ENCODE measurements at places on chromosomes 16 and 17.

DNA sequence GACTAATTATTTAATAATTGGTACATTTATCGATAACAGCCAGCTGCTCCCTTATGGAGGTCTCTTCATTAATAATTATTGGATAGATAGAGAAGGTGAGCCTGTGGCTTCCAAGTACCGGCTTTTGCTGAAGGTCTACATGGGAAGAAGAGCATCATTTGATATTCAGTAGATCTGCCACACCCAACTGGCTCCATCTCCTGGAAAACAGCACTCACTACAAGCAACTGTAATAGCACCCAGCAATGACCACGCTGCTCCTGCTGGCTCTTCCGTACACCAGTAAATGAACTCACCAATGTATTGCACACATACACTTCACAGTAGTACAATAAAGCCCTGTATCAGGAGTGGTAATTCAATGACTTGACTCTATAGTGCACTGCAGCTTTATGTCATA is 19.5 kb downstream of the MARVELD3 start:
- peak; percentile 17 for DNase-seq

DNA sequence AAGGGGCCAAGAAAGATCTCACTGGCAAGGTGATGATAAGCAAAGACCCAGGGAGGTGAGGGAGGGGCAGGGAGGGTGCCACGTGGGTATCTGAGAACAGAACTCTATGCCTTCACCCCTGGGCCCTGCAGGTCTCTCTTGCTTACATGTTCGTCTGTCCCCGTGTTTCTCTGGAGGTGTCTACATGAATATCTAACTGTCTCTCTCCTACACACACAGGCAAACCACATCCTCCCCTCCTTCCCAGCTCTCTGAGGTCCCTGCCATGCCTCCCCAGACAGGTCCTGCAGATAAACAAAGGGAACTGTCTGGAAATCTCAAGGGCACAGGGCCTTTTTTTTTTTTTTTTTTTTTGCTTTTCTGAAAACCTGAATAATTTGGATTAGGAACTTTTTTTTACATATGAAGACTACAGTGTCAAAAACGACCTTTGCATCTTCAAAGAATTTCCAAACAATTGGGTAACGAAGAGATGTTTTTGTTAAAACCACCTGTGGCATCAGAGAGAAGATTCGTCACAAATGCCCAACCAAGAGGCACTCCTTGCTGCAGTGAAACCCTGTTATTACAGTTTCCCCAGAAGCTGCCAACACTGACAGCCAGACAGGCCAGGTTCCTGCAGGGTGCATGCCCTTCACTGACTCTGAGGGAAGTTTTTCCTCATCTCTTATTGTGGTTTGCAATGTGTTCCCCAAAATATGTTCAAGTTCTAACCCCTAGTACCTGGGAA is 17.8 kb downstream of the PLLP start:
- DNase-seq, result no peak

- DNase-seq, result peak; percentile 72
Observed at GRCh38 chr16:86761111-86762031, 183.0 kb downstream of the FOXL1 start.

DNA sequence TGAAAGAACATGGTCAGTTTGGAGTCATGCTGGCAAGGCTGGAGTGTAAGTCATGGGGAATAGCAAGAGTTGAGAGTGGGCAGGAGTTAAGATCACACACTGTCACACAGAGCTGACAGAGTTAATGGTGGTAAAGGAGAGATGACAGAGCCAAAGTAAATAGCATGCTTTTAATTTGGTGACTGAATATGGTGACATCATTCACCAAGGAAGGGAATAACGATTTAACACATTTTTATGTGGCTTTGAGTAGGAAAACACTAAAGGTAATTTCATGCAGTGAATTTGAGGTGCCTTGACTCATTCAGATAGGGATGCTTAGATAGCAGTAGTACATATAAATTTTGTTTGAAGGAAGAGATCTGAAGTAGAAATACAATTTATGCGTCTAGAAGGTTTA is 42.1 kb downstream of the SYNRG start:
- no peak for DNase-seq

GRCh38 chr17:77177002-77177741 is 36.4 kb downstream of the SEC14L1 start:
- no peak for DNase-seq

Data from fibroblast of gingiva (primary cell).